ENCODE measurements at places on chromosomes 11 and 22. TPM values are rescaled to one million over a fixed set of nuclear protein-coding genes. Genes with fewer than 3 reads are reported as not detected.

The SLC17A6 gene
- total RNA-seq, result 170 TPM

The OR2D2 gene
- 0.64 TPM for total RNA-seq

The CSNK1E gene
- 402 TPM for total RNA-seq

The CHST1 gene
- total RNA-seq, result 59.2 TPM

The CRY2 gene
- total RNA-seq, result 44.0 TPM

The GRIA4 gene
- total RNA-seq, result 13.6 TPM
